ENCODE measurements at places on chromosomes 12 and 14. TPM values are rescaled to one million over a fixed set of nuclear protein-coding genes. Genes with fewer than 3 reads are reported as not detected.

NDUFB1 gene
- 117 TPM for total RNA-seq

DNA sequence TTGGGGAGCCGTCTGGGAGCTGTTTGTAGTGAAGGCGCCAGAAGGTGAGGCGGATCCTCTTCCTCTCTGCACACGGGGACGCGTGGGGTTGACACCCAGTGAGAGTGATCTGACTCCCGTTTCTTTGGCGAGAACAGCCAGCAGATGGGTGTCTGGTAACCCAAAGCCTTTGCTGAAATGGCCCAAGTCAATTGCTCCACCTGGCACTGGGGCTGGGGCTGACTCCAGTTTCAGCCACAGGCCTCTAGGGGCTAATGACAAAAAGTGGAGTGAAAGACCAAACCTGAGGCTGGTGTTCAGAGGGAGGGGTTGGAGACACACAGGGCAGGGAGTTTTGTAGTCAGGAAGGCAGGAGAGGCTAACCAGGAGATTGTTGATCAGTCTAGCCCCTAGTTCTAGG lies 87.0 kb downstream of the FRMD6 start:
- no peaks in the 10 kb centered on the region for H3K27me3 ChIP-seq
- no peak overlapping the region for H3K27ac ChIP-seq
- no peak overlapping the region for H3K4me3 ChIP-seq
- H3K36me3 ChIP-seq = peaks cover 7% of the 10 kb centered on the region
- peaks cover 7% of the 10 kb centered on the region for H3K4me1 ChIP-seq

ACOT4 gene
- total RNA-seq = 0.98 TPM

GLT1D1 gene
- total RNA-seq = 8.6 TPM

GRCh38 chr12:13734584-13735152 lies 246.7 kb downstream of the GRIN2B start:
- DNase-seq = no peak
- no peaks in the 10 kb centered on the region for H3K27me3 ChIP-seq
- no peak overlapping the region for H3K4me3 ChIP-seq

DNA sequence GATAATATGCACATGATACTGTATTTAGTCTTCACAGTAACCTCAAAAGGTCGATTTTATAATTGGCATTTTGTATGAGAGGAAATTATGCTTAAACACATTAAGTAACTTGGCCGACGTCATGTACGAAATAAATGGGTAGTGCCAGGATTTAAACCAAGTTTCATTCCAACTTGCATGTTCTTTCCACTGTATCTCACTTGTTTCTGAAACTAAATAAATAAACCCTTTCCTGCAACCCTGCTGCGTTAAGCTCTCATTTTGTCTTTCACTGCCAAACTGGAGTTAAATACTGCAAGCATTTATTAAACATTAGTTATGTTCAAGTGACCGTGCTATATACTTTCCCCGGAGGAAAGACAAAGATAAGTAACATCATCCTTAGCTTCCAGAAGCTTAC lies 293.9 kb upstream of the PRKD1 start:
- no peak for DNase-seq
- H3K4me1 ChIP-seq = no peaks in the 10 kb centered on the region
- no peaks in the 10 kb centered on the region for H3K36me3 ChIP-seq

GRCh38 chr12:118025168-118025567 lies 8.7 kb downstream of the RFC5 start:
- no peak overlapping the region for H3K4me3 ChIP-seq
- no peaks in the 10 kb centered on the region for H3K27me3 ChIP-seq
- peaks cover 21% of the 10 kb centered on the region for H3K36me3 ChIP-seq
- no peak overlapping the region for H3K27ac ChIP-seq
- DNase-seq = no peak

DNA sequence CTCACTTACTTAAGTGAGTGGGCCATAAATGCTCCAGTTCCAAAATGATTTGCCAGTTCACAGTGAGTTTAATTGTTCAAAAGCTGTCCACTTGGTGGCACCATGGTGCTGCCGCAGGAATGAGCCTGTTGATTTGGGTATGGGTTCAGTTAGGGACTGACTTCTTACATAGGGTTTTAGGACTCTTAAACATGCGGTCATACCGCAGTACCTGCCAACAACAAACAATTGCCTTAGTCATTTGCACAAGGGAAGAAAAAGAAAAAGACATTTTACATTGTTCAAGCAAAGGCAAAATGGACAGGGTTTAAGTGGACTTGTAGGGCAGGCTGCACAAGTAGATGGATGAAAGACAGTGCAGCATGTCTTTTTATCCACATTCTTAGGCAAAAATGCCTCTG lies 80.0 kb upstream of the DBX2 start:
- no peak overlapping the region for H3K27ac ChIP-seq
- peak; percentile 54 for DNase-seq
- no peak overlapping the region for H3K4me3 ChIP-seq
- peaks cover 10% of the 10 kb centered on the region for H3K36me3 ChIP-seq
- peaks cover 14% of the 10 kb centered on the region for H3K4me1 ChIP-seq

DNA sequence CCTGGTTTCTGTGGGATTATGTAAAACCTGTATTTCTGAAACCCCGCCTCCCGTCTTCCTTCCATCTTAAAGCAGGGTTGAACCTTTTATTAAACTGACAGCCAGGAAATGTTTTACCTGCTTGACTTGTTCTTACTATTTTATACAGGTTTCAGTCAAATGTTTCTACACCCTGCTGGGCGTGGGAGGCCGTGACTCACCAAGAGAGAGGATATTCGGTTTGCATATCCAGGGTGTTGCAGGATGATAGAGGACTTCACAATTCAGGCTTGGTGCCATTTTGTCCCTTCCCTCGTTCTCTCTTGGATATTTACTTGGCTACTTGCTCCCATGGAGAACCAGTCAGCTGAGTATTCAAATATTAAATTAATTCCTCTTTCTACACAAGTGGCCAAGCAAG lies 69.7 kb downstream of the ARF6 start:
- no peak for DNase-seq
- no peak overlapping the region for H3K4me3 ChIP-seq
- H3K4me1 ChIP-seq = peaks cover 6% of the 10 kb centered on the region
- no peaks in the 10 kb centered on the region for H3K27me3 ChIP-seq

DNA sequence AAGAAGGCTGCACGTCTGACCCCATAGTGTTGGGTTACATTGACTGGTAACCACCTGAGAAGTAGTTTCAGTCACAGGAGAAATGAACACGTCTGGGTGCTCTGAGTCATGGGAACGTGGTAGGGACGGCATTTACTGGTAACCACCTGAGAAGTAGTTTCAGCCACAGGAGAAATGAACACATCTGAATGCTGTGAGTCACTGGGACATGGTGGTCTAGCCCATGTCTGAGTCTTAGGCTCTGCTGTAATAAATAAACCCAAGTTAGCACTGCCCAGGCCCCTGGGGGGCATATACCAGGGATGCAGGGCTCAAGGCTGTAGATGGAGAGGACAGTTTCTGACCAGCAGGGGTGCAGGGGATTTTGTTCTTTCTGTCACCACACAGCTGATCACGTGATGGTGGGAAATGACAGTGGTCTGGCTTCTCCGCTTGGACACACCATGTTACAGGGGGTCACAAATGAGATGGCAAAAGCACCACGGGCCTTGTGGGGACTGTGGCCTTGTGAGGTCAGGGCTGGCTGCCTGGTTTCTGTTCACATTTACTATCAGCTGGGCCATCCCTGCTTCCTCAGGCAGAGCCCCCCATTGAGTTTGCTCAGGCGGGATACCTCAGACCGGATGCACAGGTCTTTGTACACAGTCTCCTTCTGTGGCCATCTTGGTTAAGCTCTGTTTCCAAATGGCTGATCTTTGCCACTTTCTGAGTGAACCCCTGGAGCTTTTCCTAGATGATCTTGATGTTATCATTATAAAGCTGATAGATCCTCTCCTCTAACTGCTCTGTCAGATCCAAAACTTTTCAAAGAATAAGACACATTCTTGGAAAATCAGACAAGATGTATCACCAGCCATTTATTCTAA lies 9.8 kb upstream of the C12orf42 start:
- H3K4me3 ChIP-seq = no peak overlapping the region
- DNase-seq = no peak
- H3K4me1 ChIP-seq = no peaks in the 10 kb centered on the region
- H3K36me3 ChIP-seq = no peaks in the 10 kb centered on the region

DNA sequence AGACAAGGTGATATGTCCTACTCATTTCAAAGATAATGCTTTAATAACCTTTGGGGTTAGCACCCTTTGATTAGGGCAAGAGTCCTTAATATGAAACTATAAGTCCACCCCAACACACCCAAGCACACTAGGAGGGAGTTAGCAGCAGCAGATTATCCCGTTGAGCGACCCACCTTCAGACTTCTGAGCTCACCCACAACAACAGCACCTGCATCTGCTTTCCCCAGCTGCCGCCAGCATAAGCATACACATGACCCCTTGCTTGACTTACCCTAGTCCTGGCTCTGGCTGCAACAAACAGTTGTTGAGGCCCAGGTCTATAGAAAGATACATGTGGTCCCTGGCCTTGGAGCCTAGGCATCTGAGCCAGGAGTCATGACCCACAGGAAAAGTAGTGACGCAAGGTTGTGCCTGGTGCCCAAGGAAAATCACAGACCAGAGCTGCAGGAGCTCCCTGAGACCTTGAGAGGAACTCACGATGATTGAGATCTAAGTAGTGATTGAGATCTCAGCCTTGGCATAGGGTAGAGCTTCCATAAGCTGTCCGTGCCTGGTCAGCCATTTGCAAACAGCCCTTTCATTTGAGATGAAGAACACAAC lies 19.0 kb downstream of the ZDHHC22 start:
- no peaks in the 10 kb centered on the region for H3K36me3 ChIP-seq
- DNase-seq = no peak
- no peak overlapping the region for H3K27ac ChIP-seq
- H3K4me1 ChIP-seq = peaks cover 31% of the 10 kb centered on the region
- peaks cover 26% of the 10 kb centered on the region for H3K27me3 ChIP-seq

DNA sequence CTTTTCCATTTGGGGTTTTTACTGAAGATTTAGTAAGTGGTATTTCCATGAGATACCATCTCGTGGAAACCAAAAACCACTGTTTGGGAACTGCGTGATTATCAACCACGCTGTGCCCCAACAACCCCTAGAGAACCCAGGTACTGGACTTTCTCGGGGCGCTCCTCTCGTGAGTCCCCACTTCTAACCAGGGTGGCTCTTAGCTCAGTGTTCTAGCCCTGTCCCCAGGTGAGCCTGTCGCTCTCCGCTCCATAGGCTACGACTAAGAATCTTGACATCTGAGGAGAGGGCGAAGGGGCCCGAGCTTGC lies 686 bp downstream of the MCRS1 start:
- H3K36me3 ChIP-seq = peaks cover 4% of the 10 kb centered on the region
- H3K27ac ChIP-seq = peak overlapping the region; percentile 99
- peak overlapping the region; percentile 97 for H3K4me3 ChIP-seq
- no peaks in the 10 kb centered on the region for H3K27me3 ChIP-seq
- no peak for DNase-seq
- peaks cover 29% of the 10 kb centered on the region for H3K4me1 ChIP-seq

GRIP1 gene
- total RNA-seq = 38.4 TPM

ADAM21 gene
- not detected for total RNA-seq

SIX1 gene
- total RNA-seq = 0.44 TPM

DNA sequence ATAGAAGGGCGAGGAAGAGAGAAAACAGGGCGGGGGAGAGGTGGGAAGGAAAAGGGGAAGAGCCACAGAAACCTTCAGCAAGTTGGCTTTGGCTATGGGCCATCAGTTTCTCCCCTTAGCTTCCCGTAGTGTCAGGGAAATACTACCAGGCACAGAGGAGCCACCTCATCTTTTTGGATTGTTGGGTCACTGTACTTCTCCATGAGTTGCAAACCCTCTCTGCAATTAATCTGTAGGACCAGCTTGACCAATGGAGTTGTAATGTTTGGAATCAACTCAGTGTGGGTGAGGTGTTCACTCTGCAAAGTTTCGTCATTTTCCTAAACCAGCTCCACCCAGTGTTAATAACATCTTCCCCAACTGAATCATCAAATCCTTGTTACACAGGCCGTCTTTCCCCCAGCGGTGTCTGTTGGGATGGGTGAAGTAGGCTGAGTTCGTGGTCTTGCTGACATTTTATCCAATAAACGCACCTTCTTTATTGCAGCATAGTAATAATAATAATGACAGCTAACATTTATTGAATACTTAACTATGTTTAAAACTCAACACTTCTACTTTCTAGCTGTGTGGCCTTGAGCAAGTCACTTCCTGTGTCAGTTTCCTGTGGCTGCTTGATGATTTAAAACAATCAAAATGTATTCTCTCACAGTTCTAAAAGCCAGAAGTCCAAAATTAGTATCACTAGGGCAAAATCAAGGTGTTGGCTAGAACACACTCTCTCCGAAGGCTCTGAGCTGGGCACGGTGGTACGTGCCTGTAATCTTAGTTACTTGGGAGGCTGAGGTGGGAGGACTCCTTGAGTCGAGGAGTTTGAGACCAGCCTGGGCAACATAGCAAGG lies 8.1 kb upstream of the GLTP start:
- no peaks in the 10 kb centered on the region for H3K36me3 ChIP-seq
- peaks cover 38% of the 10 kb centered on the region for H3K27me3 ChIP-seq
- peaks cover 7% of the 10 kb centered on the region for H3K4me1 ChIP-seq
- peak overlapping the region; percentile 43 for H3K27ac ChIP-seq
- no peak overlapping the region for H3K4me3 ChIP-seq
- no peak for DNase-seq

DNA sequence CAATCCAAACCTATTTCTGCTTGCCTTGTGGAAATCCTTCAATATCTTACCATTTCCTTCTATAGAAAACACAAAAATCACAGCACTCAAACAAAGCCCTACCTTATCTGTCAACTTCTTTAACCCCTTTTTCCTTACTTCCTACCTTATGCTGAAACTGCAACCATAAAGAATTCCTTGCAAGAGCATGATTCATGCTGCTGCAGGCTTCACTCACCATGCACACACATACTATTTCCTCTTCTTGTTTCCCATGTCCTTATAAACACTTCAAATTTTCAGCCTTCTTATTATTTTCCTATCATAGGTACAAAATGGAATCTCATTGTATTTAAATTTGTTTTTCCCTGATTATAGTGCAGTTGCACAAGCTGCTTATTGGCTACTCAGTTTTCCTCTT lies 23.3 kb downstream of the LMNTD1 start:
- H3K27ac ChIP-seq = no peak overlapping the region
- no peaks in the 10 kb centered on the region for H3K4me1 ChIP-seq
- no peaks in the 10 kb centered on the region for H3K27me3 ChIP-seq
- no peaks in the 10 kb centered on the region for H3K36me3 ChIP-seq

- H3K4me3 ChIP-seq = no peak overlapping the region
- no peaks in the 10 kb centered on the region for H3K27me3 ChIP-seq
- H3K36me3 ChIP-seq = peaks cover 2% of the 10 kb centered on the region
- H3K27ac ChIP-seq = peak overlapping the region; percentile 50
- no peak for DNase-seq
- H3K4me1 ChIP-seq = no peaks in the 10 kb centered on the region
Measured at GRCh38 chr14:27013678-27014077, 415.8 kb upstream of the NOVA1 start.

GRCh38 chr12:6824085-6824775 lies 2.6 kb downstream of the GPR162 start:
- peaks cover 5% of the 10 kb centered on the region for H3K36me3 ChIP-seq
- H3K27ac ChIP-seq = no peak overlapping the region
- peak overlapping the region; percentile 79 for H3K4me3 ChIP-seq
- peaks cover 9% of the 10 kb centered on the region for H3K27me3 ChIP-seq

GRCh38 chr14:68638141-68638999 lies 154.5 kb downstream of the ZFP36L1 start:
- no peak overlapping the region for H3K4me3 ChIP-seq
- H3K27ac ChIP-seq = no peak overlapping the region
- peaks cover 26% of the 10 kb centered on the region for H3K4me1 ChIP-seq

- no peaks in the 10 kb centered on the region for H3K27me3 ChIP-seq
- no peak for DNase-seq
- H3K4me1 ChIP-seq = peaks cover 6% of the 10 kb centered on the region
- no peak overlapping the region for H3K4me3 ChIP-seq
Measured at GRCh38 chr12:99498756-99499155, 148.8 kb upstream of the GARIN6 start.

GRCh38 chr14:101908795-101909194 lies 55.6 kb upstream of the DYNC1H1 start:
- H3K36me3 ChIP-seq = peaks cover 11% of the 10 kb centered on the region
- no peak for DNase-seq
- no peaks in the 10 kb centered on the region for H3K4me1 ChIP-seq
- H3K27ac ChIP-seq = no peak overlapping the region
- H3K27me3 ChIP-seq = no peaks in the 10 kb centered on the region

SERPINA3 gene
- not detected for total RNA-seq
